Posterior vena cava (tissue), 2 donors: ENCODE measurements at places on chromosomes 2 and 18. TPM values are rescaled to one million over a fixed set of nuclear protein-coding genes. Genes with fewer than 3 reads are reported as not detected.

DNA sequence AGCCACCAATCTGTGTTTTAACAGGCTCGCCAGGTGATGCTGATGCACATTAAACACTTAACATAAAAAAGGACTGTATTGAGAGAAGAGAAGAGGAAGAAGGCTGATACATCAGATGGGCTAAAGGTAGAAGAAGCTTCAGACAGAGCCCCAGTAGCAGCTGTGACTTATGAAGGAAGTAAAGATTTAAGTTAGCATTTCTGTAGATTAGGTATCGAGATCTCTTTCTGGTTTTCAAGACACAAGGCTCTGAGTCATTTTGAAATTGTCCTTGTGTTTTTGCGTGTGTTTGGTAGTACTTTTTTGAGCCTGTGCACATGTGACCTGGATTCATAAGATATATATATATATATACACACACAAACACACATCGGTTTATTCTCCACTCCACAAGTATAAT is 40.6 kb upstream of the GCFC2 start:
- DNase-seq, result no peak

DNA sequence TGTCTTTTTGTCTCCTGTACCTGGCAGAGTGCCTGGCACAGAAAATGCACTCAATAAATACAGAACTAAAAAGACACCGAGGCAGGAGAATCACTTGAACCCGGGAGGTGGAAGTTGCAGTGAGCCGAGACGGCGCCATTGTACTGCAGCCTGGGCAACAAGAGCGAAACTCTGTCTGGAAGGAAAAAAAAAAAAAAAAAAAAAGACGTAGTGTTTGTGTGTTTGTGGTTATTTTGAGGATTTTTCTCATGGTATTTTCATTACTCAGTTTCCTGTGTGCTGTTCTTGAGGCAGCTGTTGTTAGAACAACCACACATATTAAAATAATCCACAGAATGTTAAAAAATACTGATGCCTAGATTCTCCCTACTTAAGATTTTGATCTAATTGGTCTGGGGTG is 519.2 kb upstream of the SPHKAP start:
- no peak for DNase-seq

DNA sequence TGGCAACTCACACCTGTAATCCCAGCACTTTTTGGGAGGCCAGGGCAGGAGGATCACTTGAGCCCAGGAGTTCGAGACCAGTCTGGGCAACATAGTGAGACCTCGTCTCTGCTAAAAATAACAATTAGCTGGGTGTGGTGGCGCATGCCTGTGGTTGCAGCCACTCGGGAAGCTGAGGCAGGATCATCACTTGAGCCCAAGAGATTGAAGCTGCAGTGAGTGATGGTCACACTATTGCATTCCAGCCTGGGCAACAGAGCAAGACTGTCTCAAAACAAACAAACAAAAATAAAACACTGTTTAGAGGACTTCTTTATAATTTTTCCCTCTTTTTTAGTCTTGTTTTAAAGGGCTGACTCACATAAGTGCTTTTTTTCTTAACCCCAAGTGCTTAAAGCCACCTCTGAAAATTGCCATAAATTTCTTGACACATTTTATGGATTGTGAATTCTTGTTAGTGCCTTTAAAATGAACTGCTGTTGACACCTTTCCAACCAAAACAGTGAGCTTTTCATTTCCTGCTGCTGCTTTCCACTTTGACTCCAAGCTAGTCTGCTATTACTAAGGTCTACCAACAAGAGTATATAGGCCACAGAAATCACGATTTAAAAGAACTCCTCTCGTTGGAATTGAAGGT is 41.7 kb downstream of the CYP20A1 start:
- DNase-seq, result peak; percentile 45

DNA sequence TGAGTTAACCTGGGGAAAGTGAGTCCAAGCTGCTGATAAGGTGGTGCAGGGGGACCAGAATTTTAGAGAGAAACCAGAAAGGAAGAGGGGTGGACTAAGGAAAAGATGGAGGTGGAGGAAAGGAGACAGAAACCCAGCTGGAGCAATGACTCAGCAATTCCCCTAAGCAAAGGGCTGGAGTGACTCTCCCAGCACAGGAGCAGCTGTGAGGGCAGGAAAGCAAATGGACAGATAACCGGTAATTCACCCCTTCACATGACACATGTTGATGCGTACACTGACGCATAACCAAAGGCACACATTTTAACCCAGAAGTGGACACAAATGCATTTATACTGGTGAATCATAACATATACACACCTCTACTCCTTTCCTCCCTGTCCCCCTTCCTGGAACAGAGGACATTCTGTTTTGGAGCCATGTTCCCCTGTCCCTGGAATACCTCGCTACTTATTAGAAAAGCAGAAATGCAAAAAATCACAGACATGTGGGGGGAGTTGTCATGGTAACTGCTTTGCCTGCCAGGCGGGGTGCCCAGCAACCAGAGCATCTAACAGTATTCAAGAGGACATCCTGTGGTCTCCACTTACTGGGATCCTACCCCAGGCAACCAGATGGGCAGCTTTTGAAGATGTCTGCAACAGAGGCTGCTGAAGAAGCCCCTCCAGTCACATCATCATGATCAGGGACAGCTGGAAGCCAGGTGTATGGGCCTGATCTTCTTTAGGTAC is 4.7 kb downstream of the CDK5R2 start:
- no peak for DNase-seq

DNA sequence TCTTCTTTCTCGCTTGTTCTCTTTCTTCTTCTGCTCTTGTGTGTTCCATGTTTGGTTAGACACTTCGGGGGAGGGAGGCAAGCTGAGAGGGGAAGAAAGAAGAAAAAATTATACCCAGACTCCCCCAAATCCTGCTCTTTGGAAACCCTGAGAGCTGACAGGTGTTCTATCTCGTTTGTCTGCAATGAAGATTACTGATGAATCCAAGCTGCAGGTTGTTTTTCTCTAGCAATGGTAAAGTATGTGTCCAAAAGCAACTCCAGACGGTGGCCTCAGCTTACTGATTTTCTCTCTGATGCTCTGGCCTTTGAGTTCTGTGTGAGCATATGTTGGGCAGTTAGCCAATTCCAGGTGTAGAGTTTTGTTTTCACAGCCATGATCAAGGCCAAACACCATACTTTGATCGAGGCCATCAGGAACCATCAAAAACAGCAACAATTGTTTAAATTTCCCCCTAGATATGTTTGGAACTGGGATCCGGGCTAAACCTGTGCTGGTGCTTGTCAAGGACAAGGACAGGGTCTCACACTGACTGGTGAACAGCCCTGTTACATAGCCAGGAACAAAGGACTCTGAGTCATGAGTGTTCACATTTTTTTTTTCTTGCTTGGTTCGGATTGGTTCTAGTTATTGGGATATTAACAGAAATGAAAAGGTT is 142.0 kb downstream of the PRKCE start:
- DNase-seq, result no peak

- no peak for DNase-seq
Measured at GRCh38 chr2:177383935-177384334, 8.6 kb upstream of the AGPS start.

DNA sequence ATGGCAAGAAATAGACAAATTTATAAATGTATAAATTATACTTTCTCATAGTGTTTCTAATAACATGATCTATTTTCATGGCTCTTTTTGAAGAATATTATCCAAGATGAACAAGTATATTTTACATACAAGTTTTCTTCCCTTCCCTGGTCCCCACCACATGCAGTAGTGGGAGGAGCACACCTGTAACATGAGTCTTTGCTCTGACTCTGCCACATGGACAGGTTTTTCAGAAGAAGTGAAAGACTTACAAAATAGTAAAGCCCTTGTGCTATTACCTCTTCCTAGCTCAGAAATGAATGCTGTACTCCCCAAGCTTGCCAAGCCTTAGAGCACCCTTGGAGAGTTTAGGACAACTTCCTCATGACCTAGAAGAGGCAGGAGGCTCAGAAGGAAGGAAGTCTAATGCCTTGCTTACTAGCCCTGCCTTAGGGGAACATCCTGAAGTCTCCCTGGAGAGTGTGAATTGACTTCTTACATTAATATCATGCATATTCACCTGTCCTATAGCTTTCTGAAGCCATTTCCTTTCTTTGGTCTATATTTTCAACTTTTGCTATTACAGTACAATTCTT is 18.4 kb downstream of the MXD1 start:
- no peak for DNase-seq

GRCh38 chr2:237319086-237319820 is 94.7 kb downstream of the COL6A3 start:
- DNase-seq, result no peak

GRCh38 chr2:189851174-189851826 is 67.0 kb downstream of the PMS1 start:
- no peak for DNase-seq

- DNase-seq, result no peak
Measured at GRCh38 chr2:127084611-127085316, 22.2 kb downstream of the BIN1 start.

GRCh38 chr2:75523313-75524275 is 37.1 kb downstream of the EVA1A start:
- DNase-seq, result no peak

DNA sequence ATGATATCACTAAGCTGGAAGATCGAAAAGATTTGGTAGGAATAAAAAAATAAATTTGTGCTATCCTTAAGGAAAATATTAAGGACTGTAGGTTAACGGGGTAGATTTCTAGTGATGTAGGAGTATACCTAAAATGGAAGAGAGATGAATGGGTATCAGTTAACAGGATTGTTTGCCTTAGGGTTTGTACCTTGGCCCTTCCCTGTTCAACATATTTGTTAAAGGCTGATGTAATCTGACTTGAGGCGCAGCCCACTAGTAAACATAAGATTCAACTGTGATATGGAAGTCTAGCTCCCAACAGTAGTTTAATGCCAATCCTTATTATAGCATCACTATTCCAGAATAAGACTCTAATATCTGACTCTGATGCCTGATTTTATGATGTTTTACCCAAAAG is 685.2 kb downstream of the DCC start:
- DNase-seq, result no peak

GRCh38 chr2:221380062-221380461 is 192.0 kb downstream of the EPHA4 start:
- no peak for DNase-seq

DNA sequence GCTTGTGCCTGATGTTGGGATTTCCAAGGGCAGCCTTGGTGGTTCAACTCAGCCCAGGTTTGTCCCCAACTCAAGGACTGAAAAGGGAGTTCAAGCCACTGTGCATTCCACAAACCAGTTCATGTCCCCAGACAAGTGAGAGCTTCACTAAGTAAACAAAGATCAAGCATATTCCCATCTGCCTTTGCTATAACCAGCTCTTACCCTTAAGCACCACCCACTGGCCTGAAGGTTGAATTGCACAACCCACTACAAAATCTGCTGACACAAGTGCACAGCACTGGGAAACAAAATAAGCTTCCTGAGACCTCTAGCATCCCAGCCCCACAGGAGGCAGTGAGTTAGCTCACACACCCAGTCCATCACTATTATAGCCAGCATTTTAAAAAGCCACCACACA is 516.7 kb downstream of the NR4A2 start:
- DNase-seq, result peak; percentile 43

GRCh38 chr18:69948919-69949537 is 1.4 kb upstream of the CD226 start:
- DNase-seq, result peak; percentile 84

- no peak for DNase-seq
Measured at GRCh38 chr2:225236769-225237323, 162.7 kb upstream of the NYAP2 start.

DNA sequence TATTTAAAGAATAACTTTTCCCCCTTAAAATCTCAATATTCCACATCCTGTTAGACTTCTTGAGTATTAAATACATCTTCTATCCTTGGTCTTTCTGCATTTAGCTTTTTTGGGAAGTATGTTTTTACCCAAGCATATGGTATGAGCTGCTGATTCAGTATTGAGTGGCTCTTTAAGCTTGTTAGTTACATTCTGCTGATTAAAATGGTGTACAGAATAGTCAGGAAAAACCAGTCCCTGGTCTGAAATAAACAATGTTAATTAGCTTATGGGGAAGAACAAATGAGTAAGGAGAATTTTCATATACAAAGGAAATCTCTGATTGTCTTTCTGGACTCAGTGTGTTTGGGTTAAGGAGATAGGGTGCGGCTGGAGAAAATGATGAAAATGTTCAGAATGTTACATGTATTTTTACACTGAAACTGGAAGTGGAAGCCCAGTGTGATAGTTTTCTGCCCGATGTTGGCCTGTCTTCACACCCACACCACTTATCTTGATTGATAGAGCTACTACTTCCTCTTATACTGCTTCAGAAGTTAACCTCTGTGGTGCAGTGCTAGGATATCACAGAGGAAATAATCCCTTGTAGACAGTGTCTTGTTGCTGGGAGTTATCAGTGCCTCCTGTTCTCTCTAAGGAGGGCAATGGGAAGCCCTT is 84.0 kb downstream of the MSH2 start:
- DNase-seq, result no peak

DNA sequence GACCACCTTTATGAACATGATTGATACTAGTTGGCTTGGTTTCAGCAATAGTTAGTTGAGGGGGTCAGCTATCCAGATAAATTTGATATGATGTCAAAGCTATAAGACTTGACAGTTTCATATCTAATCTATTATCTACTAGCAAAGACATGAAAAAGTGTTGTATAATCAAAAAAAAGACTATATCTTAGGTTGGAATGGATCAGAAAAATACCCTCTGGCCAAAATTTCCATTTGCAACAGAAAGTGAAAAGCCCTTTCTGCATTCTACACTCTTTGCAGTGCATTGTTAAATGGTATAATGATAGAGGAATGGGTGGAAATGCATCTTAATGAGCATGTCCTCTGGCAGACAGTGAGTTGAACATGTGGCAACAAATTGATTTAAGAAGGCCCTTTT is 242.6 kb downstream of the THSD7B start:
- DNase-seq, result no peak

The POTEC gene
- total RNA-seq, result not detected

The FRZB gene
- total RNA-seq, result 5.4 TPM

The HTR2B gene
- 9.4 TPM for total RNA-seq

The LIMS3 gene
- total RNA-seq, result 4.9 TPM

The LYG2 gene
- total RNA-seq, result not detected

The GPR39 gene
- 0.37 TPM for total RNA-seq

The CCL20 gene
- not detected for total RNA-seq
